NCI-H2029 (cell line): ENCODE measurements at places on chromosomes 11 and 22.

DNA sequence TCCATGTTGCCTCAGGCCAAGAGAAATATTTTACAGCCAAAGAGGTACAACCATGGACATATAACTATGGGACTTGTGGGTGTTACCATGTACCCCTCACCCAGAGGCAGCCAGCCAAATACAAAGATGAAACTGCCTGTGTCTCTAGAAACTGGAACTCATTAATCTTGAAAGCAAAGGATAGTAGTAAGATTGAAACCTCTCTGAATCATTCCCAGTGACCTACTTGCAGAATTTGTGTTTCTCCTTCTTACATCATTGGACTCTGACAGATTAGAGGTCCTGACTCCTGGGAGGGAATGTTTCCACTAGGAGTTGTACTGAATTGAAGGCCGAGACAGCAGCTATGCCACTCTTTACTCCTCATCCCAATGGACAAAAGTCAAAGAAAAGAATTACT, 257.4 kb upstream of the UBASH3B start:
- no peak for DNase-seq

DNA sequence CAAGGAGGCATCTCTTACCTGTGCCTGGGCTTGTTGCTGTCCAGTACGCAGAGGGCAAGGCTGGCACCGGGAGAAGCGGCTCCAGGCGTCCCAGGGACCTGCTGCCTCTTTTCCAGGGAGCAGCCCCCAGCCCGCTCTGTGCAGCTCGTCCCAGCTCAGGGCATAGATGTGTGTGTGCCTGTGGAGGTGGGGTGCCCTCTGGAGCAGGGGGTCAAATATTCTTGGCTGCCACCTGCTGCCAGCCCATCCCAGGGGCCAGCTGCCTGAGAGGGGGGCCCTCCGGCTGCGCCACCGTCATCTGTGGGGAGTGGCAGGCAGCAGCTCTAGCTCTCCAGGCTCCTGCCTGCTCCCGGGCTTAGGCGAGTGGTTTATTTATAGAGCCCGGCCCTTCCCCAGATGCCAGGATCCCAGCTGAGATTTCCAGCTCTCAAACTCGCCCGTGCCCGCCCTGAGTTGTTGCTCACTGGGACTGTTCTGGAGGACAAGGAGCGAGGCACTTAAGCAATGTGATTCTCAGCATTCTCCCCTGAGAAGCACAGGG, 87.5 kb downstream of the RTL6 start:
- no peak for DNase-seq

DNA sequence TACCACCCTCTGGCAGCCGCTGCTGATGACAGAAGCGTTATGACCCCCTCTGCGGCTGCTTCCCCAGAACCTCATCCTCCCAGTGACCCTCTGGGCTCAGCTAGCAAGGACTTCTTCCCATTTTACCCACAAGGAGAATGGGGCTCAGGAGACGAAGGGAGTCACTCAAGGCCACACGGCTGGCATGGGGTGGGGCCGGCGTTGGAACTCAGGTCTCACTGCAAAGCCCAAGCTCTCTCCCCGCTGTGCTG, 16.8 kb upstream of the SUN2 start:
- no peak for DNase-seq

GRCh38 chr22:43467216-43467940, 55.6 kb downstream of the MPPED1 start:
- DNase-seq, result no peak

- no peak for DNase-seq
Measured at GRCh38 chr22:49066619-49067018, 761.1 kb downstream of the BRD1 start.

- no peak for DNase-seq
Measured at GRCh38 chr22:47848184-47848920, 1085.9 kb downstream of the TBC1D22A start.

- no peak for DNase-seq
Measured at GRCh38 chr22:50564289-50564688, 1.6 kb upstream of the SYCE3 start.

DNA sequence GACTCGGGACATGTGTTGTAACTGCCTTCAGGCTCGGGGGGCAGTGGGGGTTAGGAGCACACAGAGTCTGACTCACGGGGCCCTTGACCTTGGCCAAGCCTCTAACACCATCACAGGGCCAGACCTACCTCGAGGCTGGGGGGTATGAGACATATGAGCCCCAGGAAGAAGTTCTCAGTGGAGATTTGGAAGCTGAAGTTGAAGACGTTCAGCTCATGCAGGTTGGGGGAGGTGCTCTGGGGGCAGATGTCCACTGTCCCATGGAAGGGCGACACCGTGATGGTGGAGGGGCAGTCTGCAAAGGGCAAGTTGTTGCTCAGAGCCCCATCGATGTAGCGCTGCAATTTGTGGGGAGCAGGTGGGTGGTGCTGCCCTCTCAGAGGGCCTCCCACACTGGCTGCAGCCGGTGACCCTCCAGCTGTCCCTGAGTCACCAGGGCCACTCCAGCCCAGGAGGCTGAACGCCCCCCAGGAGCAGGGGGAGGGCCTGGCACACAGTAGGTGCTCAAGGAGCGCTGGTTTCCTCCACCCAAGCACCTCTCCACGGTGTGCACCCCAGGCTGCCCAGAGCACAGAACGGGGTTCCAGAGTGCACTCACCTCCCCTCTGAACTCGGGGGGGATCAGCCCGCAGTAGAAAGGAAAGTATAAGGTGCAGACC, 2.5 kb downstream of the PNPLA5 start:
- no peak for DNase-seq

- DNase-seq, result no peak
Measured at GRCh38 chr11:81673001-81673400, 1060.7 kb downstream of the FAM181B start.

GRCh38 chr11:124923296-124923695, 4.2 kb downstream of the HEPN1 start:
- no peak for DNase-seq

- DNase-seq, result no peak
Measured at GRCh38 chr11:129711760-129712159, 103.9 kb upstream of the TMEM45B start.

DNA sequence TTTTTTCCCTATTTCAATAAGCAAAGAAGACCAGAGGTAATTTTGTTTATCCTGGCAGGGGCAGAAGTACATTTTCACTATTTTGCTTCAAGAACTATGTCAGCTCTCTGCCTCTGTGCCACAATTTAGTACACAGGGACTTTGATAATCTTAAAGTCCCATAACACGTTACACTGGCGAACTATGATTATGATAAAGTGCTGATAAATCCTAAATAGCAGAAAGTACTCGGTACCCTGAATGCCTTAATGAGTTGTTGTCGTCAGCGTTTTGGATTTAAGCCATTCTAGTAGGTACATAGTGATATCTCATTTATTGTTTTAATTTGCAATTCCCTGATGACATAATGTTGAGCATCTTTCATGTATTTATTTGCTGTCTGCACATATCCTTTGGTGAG, 16.6 kb upstream of the PHOX2A start:
- DNase-seq, result no peak

DNA sequence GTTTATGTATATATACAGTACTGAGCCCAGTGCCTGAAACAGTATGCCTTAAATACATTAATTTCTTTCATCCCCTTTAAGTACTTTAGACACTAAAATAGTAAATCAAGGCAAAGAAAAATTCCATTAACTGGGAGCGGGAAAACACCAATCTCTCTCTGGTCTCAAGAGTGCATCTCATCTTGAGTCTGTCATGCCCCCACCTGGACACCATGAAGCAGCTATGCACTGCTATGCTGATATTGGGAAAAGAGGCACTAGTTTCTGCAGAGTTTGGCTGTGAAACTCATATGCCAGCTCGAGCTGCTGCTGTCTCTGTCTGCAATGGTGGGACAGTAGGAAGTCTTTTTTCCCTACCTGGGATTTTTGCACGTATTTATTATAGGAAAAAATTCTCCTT, 754.4 kb upstream of the RAG2 start:
- DNase-seq, result no peak

GRCh38 chr11:65489035-65489705, 9.7 kb upstream of the MALAT1 start:
- DNase-seq, result no peak

- DNase-seq, result no peak
Measured at GRCh38 chr11:86047275-86047991, 21.5 kb downstream of the PICALM start.

GRCh38 chr11:111370902-111371578, 8.0 kb downstream of the POU2AF1 start:
- DNase-seq, result no peak

DNA sequence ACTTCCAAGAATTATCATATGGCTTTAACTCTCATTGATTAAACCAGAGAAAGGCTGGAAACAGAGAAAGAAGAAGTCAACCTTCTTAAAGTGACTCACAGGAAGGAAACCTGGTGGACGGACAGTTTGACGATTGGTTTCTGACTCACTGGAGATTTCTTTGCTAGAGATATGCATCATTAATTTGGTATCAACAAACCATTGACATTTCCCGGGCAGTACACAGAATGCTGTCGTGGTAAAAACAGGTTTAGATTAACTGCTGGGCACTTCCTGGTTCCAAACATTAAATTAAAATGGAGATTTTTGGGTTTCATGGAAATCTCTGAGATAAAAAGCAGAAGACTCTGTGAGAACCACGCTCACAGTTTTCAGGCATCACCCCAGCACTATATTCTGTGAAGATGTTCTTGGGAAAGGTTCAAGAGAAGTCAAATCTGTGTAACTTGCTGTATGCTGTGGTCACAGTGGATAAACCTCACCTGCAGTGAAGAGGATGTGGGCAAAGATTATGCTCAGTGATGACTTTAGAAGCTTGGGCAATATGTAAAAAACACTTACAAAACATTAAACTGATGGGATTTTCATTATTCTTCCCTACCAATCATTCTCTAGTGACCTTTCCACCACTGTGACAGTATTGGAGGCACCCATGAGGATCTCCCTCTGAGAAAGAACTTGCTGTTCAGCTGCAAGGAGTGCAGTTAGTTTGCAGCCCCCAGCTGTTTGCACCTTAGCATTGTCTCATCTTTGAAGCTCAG, 61.1 kb upstream of the CD44 start:
- DNase-seq, result no peak

DNA sequence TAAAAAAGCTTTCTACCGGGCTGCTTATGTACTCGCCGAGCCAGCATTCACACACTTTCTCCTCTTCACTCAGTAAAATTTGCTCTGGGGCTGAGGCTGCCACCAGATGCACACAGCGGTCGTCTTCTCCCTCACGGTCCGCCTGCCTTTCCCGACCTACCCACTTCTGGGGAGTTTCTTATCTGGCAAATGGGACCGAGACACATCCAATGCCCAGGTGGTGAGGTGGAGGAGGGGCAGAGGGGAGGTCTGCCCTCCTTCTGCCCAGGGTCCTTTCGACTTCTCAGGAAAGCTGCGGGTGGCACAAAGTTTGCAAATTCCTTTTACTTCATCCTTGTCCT, 43.9 kb downstream of the GRIK4 start:
- no peak for DNase-seq

- peak; percentile 23 for DNase-seq
Measured at GRCh38 chr22:37320726-37321677, 38.7 kb downstream of the CYTH4 start.

- no peak for DNase-seq
Measured at GRCh38 chr11:69641681-69642548, 959 bp downstream of the CCND1 start.

- no peak for DNase-seq
Measured at GRCh38 chr22:27911330-27911729, 7.7 kb downstream of the PITPNB start.

DNA sequence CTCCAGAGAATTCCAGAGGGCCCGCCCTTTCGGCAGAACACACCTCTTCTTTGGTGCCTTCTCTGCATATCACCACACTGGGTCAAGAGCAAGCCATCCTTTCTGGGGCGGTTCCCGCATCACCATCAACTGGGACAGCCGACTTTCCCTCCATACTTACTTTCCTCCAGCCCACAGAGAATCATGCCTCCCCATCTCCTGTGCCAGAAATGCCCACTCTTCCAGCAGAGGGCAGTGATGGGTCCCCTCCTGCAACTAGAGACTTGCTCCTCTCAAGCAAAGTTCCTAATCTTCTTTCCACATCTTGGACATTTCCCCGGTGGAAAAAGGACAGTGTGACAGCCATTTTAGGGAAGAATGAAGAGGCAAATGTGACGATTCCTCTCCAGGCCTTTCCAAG, 157.7 kb downstream of the C11orf91 start:
- peak; percentile 12 for DNase-seq

DNA sequence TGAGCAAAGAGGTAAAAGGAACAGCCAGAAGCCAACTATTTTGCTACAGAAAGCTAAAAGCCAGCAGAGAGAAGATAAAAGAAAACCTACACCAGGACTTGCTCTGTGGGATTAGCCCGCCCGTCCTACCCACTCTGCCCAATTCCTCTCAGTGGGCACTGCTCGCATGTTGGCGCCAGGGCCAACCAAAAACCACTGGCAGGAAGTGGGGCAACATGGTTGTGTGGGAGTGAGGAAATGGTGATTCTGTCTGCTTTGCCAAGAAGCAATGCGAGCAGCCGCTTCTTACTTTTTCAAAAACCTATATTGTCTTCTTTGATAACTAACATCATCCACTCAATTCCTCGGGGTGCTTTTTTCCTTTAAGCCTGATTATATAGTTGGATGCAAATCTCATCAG, 14.2 kb upstream of the APOA1 start:
- no peak for DNase-seq

DNA sequence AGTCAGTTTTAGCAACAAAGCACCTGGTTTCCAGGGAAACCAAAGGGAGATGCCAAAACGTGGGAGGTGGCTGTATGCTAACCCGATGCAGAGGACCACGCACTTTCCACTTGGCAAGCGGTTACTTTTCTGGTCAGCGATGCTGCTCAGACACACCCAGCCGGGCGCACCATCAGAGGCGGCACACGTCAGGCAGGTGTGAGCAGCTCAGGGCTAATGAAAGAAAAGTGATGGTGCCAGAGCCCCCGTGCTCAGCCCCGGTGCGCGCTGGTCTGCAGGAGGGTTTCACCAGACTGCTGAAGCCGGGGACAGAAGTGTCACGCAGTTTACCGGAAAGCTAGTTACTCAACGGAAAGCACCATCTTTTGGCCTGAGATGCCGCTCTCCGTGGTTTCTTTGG, 5.7 kb downstream of the LTO1 start:
- DNase-seq, result no peak

- peak; percentile 11 for DNase-seq
Measured at GRCh38 chr22:17131686-17132085, 10.5 kb upstream of the TMEM121B start.

DNA sequence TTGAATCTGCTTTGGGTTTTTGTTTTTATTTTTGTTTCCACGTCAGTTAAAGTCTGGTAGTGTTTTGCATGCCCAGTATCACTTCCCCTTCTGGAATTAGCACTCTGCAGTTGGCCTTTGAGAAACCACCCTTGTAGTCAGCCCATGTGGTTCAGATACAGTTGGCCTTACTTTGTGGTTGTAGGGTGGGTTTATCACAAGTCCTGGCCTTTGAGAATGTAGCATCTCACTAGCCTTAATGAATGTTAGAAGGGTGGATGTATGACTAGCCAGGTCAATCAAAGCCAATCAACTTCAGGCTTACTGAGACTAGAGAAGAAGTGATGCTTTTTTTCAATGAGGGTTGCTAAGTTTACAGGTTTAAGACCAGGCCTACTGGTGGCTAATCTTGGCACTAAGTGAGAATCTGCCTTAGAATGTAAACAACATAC, 19.8 kb downstream of the ARL14EP start:
- no peak for DNase-seq
